ENCODE measurements at places on chromosomes 16 and 17.

DNA sequence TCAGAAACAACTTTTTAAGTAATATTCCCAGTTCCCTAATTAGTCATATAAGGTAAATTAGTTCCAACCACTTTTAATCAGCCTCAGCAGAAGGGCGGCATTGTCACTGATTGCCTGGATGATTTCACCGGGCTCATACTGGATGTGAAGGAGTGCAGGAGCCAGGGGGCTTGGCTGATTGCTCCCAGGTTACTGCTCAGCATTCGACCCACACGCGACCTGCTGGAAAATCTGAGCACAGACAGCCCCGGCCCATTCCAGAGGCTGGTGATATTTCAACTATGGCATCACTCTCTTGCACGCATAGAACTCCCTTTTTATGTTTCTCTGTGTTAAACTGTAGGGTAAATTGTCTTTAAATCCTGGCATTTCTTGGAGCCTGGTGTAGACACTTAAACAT lies 34.2 kb downstream of the CPPED1 start:
- DNase-seq, result no peak

- DNase-seq, result no peak
Measured at GRCh38 chr16:23423496-23424049, 29.4 kb downstream of the COG7 start.

- no peak for DNase-seq
Measured at GRCh38 chr16:23188911-23189310, 6.4 kb downstream of the SCNN1G start.

GRCh38 chr17:39196241-39196807 lies 1.1 kb downstream of the CACNB1 start:
- DNase-seq, result no peak

- DNase-seq, result no peak
Measured at GRCh38 chr17:30297715-30298114, 6.0 kb upstream of the BLMH start.

GRCh38 chr16:15817446-15817845 lies 39.4 kb downstream of the MYH11 start:
- DNase-seq, result no peak

GRCh38 chr16:11234884-11235702 lies 20.9 kb downstream of the SOCS1 start:
- DNase-seq, result no peak

DNA sequence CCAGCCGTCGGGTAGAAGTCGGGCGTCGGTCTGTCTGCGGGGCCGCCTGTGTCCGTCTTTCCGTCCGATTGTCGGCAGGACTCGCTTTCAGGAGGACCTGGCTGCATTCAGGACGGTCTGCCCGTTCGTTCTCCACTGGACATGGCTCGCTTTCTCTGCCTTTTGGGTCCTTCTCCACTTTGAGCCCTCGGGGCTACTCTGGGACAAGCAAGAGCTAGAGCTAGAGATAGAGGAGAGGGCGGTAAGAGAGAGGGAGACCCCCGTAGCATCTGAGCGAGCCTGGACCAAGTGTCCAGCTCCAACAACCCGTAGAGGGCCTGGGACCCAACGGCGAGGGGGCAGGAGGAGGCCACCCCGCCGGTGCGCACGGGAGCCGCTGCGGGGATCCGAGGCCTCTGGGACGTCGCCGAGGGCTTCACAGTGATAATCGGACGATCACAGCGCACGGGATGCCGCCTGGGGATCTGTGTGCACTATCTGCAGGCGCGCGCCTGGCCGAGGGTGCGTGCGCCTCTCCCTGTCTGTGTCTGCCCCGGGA lies 4.5 kb downstream of the TBX4 start:
- no peak for DNase-seq

DNA sequence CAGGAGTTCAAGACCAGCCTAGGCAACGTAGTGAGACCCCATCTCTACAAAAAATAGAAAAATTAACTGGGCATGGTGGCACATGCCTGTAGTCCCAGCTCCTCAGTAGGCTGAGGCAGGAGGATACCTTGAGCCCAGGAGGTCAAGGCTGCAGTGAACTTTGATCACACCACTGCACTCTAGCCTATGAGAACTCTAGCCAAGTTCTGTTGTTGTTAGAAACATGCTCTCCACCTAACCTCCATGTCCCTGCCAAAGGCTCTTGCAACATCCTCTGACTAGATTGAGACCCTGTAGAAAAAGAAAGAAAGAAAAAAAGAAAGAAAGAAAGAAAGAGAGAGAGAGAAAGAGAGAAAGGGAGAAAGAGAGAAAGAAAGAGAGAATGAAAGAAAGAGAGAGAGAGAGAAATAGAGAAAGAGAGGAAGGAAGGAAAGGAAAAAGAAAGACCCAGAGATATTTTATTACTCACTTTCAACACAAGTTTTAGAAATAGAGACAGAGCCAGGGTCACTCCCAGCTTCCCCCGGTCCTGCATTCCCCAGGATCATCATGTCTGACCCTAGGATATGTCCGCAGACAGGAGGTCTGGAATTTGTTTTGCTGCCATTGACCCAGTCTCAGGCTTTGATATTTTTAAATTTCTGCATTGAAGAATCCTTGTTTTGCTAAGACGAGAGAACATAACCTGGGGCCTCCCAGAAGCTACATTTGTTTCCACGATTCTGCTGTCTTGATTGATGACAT lies 376.5 kb upstream of the CDH5 start:
- no peak for DNase-seq

- no peak for DNase-seq
Measured at GRCh38 chr17:56917559-56918296, 3.9 kb upstream of the TRIM25 start.

GRCh38 chr17:55237841-55238178 lies 26.9 kb upstream of the HLF start:
- DNase-seq, result no peak

DNA sequence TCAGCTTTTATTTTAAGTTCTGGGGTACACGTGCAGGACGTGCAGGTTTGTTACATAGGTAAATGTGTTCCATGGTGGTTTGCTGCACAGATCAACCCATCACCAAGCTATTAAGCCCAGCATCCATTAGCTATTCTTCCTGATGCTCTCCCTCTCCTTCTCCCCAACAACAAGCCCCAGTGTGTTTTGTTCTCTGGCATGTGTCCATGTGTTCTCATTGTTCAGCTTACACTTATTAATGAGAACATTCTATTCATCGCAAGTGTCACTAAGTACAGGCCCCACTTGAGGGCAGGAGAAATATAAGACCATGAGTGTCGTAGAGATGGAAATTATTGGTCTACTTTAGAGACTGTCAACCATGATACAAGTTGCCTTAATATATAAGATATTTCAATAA lies 615.1 kb downstream of the CDH8 start:
- DNase-seq, result no peak

- DNase-seq, result no peak
Measured at GRCh38 chr16:88869673-88869980, 3.2 kb upstream of the PABPN1L start.

DNA sequence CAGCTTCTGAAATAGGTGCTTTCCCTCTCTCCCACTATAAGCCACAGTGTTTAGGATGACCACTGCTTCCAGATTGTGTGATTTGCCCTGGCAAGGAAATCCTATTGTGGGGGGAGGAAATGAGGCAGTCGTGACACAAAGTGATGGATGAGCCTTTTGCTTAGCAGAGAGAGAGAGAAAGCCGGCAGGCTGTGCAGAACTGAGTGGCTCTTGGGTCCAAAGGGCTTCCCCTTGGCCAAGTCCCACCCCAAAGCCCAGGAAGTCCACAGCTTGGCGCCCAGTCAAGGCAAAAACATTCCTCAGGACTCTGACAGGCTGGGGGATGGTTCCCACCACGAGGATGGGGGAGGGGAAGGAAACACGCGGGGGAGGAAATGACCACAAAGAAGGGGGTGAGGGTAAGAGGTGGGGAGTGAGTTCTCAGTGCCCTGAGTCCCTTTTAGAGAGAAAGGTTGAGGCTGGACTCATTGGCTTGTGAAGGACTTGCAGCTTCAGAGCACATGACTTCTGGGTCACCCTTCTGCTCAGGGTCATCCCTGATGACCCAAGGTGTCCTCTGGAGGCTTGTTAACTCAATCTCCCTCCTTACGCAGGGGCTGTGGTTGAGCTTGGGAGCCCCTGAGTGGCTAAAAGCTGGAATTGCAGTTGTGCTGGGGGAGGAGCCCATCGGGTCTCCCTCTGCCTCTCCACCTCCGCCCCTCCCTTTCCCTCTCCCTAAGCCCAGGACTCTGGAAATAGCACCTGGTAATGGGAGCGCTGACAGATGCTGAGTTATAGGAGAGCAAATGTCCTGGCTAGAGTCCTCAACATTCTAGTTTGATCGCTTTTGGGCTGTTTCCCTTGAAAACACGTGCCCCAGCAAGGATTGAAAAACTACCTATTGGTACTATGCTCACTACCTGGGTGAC lies 10.3 kb upstream of the MSL1 start:
- peak; percentile 67 for DNase-seq

DNA sequence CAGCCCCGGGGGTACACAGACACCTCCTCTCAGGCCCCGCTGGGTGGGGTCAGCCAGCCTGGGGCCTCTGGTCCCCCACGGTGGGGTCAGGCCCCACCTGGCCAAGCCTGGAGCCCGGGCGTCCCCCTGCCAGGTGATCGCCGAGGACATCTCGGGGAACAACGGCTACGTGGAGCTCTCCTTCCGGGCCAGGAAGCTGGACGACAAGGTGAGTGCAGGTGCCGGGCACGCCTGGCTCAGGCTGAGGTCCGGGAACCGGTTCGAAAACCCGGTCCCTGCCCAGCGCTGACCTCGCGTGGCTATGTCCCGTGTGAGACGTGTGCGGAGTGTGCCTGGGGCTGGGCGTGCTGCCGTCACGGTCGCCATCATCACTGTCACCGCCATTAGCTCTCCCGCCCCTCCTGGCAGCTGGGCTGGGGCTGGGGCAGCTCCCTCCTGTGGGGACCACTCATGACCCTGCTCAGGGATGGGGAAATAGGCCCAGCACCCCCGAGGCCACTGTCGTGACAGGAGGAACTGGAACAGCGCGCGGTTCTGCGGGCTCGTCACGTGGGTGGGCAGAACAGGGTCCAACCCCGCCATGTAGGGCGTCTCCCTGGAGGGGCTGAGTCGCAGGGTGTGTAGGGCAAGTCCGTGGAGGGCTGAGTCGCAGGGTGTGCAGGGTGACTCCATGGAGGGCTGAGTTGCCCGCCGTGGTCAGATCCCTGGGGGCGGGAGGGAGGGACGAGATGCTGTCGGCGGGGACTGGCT lies 8.5 kb downstream of the CPNE7 start:
- DNase-seq, result no peak

DNA sequence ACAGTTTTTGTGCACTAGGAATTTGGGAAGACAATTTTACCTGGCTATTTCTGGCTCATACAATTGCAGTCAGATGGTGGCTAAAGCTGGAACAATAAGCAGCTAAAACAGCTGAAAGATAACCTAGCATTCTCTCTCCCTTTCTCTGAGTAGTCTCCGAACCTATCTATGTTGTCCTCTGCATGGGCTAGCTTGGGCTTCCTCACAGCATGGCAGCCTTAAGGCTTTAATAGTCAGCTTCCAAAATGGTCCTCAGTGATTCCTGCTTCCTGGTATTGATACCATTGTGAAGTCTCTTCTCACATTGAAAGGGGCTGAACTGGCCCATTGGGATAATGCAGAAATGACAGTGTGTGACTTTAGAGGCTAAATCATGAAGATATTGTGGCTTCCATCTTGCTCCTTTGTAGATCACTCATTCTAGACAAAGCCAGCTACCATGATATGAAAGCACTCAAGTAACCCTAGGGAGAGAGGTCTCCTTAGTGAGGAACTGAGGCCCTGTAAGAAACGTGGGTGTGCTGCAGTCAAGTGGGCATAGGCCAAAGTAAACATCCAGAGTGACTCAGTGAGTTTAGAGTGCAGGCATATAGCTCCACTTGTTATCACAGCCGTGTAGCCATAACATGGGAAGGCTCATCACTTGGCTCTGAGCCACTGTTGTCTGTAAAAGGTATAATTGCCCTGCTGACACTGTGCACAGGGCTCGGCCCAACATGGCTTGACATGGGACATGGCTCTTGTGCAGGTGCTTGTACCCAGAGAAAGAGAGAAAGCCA lies 5.5 kb upstream of the VKORC1 start:
- DNase-seq, result no peak

DNA sequence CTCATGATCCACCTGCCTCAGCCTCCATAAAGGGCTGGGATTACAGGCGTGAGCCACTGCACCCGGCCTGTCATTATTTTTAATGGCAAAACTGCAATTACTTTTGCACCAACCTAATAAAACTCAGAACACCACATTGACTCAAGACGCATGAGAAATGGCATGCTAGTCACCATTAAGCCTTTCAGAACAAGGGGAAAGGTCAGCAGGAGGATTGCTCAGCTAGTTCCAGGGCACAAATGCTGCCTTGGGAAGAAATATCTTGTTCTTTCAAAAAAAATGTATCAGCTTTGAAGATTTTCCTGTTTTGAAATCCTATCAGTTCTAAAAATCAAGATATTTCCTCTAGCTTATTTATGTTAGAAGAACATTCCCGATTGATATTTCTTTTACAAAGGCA lies 32.4 kb upstream of the CDYL2 start:
- no peak for DNase-seq

GRCh38 chr17:5837055-5837491 lies 233.1 kb upstream of the WSCD1 start:
- DNase-seq, result no peak

GRCh38 chr16:31414706-31415105 lies 13.5 kb downstream of the COX6A2 start:
- no peak for DNase-seq

GRCh38 chr17:55411463-55411855 lies 10.2 kb downstream of the MMD start:
- DNase-seq, result no peak

GRCh38 chr17:4951486-4951885 lies 567 bp downstream of the ENO3 start:
- DNase-seq, result no peak

DNA sequence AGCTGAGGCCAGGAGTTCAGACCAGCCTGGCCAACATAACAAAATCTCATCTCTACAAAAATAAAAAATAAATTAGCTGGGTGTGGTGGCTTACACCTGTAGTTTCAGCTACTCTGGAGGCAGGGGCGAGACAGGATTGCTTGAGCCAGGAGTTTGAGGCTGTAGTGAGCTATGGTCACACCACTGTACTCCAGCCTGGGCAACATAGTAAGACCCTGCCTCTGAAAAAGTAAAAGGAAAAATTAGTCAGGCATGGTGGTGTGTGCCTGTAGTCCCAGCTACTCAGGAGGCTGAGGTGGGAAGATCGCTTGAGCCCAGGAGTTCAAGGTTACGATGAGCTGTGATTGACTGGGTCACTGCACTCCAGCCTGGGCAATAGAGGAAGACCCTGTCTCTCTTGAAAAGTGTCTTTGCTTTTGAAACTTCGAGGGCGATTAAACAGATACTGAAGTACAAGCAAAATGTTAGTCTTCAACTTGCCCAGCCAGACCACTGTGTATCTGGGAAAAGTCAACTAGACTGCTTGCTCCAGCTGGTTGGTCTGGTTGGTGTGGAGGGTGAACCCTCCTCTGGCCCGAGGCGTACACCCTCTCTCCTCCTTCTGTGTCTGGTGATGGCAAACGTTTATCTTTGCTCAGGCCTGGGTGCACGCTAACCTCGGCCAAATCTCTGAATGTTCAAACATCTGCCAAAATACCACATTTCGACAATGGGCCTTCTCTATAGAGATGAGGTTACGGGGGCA lies 174.9 kb downstream of the RAB11FIP4 start:
- no peak for DNase-seq

GRCh38 chr17:74031316-74032090 lies 172.0 kb upstream of the RPL38 start:
- no peak for DNase-seq
